ENCODE measurements at places on chromosomes 2 and 18.

DNA sequence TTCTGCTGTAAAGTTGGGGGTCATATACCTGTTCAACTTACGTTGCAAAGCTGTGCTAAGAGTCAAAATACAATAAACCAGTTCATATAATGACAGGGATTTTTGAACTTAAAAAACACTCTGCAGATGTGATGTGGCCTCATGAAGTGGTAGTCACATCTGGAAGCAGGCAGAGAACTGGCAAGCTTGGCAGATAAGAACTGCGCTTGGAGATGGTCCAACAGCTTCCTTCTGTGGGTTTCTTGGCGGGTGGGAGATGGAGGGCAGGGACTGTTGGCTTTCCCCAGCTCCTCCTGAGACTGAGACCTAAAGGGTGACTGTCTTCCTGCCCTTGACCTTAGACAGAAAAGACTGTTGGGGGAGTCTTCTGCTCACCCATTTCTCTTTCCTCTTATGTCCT lies 140.4 kb downstream of the CTIF start:
- DNase-seq: no peak

DNA sequence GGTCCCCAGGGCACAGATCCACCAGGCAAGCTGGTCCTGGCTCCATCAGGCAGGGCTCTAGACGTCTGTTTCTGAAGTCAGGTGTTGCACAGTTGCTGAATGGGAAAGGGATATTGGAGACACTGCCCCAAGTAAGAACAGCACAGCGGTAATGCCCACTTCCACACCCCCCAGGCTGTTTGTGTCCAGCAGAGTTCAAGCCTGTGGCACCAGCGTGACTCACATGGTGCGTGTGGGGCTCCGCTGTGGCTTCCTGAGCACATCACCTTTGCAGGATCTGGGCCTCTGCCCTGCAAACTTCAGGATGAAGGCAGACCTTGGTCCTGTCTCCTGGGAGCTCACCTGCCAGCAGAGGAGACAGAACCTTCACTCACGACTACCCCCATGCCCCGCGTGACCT lies 203.3 kb downstream of the TFCP2L1 start:
- DNase-seq: no peak

- DNase-seq: no peak
Measured at GRCh38 chr2:169073963-169074751, 4.8 kb downstream of the DHRS9 start.

GRCh38 chr2:169573974-169574299 lies 272 bp upstream of the FASTKD1 start:
- no peak for DNase-seq

DNA sequence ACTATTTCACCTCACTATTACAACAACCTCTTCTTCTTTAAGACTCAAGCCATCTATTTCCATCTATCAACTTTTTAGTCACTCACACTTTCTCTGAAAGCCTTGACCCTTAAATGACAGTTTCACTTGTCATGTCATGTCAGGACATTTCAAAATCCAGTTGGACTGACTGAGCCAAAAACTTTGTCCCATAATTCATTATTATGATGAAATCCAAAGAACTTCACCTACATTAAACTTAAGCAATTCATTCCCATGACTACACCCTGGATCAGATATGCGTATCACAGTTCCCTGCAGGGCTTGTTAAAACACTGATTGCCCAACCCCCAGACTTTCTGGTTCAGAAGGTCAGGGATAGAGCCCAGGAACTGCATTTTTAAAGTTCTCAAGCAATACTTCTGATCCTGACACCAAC lies 26.5 kb downstream of the LDAH start:
- no peak for DNase-seq

DNA sequence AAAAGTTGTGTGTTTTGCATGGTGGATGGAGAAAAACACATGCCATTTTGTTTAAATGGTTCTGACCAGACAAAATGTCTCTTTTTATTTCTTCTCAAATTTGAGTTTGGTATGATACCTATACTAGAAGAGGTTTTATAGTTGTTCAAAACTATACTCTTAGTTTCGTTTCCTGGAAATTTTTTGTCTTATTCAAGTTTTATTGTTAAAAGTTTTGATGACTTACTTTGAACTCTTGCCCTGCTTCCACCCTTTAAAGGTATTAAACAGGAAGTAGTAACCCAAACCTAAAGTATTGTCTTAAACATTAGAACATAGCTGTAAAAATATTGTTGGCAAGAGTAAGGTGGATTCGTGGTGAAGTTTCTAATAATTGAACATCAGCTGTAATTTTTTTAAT lies 98.2 kb downstream of the BABAM2 start:
- no peak for DNase-seq

DNA sequence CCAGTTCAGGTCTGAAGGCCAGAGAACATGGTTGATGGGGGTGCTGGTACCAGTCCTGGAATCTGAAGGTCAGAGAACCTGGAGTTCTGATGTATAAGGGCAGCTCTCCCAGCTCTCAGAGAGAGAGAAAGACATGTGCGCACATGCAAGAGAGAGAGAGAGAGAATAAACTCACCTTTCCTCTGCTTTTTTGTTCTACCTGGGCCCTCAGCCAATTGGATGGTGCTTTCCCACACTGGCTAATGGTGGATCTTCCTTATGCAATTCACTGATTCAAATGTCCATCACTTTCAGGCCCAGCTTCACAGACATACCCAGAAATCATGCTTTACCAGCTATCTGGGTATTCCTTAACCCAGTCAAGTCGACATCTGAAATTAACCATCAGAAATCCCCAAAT lies 377.7 kb upstream of the MEX3C start:
- DNase-seq: no peak

GRCh38 chr18:8177330-8178016 lies 431.8 kb upstream of the RAB12 start:
- no peak for DNase-seq

- no peak for DNase-seq
Measured at GRCh38 chr2:888906-889566, 61.6 kb upstream of the SNTG2 start.

DNA sequence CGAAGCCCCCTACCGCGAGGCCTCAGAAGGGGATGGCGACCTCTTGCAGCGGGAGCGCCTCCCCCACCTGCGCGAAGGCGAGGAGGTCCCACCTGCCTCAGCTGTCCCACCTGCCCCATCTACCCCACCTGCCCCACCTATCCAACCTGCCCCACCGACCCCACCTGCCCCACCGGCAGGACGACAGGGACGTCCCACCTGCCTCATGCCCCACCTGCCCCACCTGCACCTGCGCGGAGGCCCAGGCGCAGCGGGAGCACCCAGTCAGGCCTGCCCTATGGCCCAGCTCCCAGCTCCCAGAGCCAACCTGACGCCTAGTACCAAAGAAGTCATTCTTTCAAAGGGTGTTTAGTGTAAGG lies 489.1 kb upstream of the SMIM21 start:
- DNase-seq: no peak

GRCh38 chr18:76554547-76555222 lies 59.6 kb upstream of the ZNF516 start:
- DNase-seq: no peak

GRCh38 chr18:49997558-49997957 lies 184.2 kb upstream of the ACAA2 start:
- peak; percentile 14 for DNase-seq

DNA sequence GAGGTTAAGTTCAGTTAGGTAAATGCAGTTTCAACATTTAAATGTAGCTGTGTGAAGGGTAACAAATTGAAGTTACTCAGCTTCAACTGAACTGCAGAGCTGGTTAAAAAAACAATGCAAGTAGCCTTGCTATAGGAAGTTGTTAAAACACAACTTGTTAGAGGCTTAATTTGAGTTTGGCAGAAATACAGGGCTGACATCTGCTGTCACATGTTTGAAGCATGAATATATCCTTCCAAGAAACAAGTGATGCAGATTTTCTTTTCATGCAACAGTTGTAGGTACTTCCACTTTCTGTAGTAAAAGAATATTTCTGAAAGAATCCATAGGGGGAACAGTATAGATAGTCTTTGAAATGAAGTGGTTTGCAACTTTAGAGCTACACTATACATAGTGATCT lies 208.7 kb upstream of the RASGRP3 start:
- DNase-seq: no peak

DNA sequence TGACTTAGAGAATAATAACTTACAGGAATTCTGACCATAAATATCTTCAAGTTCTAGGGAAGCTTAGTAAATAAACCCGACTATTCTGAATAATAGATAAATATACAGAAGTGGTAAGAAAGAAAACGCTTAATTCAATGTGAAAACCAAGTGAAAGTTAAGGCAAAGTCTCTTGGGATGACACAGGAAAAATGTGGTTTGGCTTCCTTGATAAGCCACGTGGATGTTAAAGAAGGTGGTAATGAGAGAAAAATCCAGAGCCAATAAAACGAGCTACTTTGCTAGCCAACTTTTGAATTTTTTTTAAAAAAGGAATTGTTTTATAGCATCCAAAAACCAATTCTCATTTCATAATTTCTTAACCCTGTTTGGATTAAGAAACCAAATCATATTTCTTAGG lies 166.2 kb upstream of the VRK2 start:
- DNase-seq: no peak

DNA sequence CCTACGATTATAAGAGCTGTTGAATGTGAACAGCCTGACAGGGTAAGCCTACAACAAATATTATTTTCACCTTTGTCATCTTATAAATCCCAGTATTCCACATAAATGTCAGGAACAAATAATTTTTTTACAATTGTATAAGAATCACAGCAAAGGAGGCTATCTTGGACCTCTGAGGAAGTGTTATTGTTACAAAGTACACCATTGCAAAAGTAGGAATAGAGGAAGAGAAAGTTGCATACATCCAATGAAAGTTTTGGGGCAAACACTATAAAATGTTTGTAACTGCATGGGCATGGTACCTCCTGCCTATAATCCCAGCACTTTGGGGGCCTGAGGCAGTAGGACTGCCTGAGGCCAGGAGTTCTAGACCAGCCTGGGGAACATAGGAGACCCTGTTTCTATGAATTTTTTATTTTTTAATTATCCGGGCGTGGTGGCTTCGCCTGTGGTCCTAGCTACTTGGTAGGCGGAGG lies 715 bp upstream of the MEMO1 start:
- DNase-seq: no peak

DNA sequence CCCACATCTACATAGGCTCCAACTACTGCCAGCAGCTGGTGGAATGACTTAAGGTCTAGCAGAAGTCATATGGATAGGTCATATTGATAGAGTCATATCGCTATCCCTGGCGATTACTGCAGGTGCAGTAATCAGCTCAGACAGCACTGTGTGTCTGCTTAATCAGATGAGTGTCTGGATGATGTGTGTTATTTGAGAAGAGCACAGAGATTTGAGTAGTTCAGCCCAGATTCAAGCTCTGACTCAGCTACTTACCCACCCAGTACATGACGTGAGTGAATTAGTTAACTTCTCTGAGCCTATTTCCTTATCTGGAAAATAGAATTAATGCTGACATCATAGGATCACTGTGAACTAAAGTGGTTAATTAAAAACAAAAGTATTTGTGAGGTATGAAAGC lies 78.9 kb downstream of the EHD3 start:
- no peak for DNase-seq

GRCh38 chr2:54755641-54756326 lies 32.3 kb downstream of the EML6 start:
- no peak for DNase-seq

GRCh38 chr18:25497151-25497794 lies 145.3 kb upstream of the ZNF521 start:
- DNase-seq: no peak

DNA sequence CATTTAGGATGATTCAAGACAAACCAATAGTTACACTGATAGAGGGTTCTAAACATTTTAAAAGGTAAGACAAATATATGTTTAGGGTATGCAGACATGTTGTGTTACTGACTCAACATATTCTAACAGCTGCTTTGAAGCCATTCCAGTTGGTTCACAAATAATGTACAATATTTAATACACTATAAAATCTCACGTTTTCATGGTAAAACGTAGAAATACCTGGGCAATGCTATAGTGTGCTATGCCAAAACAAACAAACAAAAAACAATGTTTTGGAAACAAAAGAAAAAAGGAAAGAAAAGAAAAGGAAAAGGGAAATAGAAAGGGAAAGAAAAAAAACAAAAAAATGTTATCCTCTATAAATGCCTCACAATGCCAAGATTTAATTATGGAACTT lies 277.1 kb downstream of the TCF4 start:
- DNase-seq: no peak

GRCh38 chr2:183034806-183035205 lies 3.5 kb downstream of the NCKAP1 start:
- peak; percentile 32 for DNase-seq

GRCh38 chr2:149082735-149083134 lies 44.2 kb downstream of the LYPD6B start:
- DNase-seq: no peak

DNA sequence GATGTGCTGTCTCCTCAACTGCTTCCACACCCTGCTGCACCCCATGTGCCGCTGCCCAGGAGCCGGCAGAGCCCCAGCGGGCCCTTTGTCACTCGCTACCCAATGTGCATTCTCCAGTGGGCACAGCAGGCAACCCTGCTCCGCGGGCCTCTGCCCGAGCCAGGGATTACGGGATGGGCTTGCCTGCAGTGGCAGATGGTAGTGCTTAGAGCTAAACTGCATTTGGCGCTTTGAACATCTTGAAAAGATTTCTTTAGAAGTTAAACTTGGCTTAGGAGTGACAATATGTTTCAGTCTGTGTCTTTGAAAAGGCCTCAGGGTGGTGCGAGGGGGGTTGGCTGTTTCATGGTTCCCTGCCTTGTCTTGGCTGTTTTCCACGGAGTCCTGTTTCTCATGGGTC lies 84.0 kb upstream of the BOD1L2 start:
- no peak for DNase-seq

DNA sequence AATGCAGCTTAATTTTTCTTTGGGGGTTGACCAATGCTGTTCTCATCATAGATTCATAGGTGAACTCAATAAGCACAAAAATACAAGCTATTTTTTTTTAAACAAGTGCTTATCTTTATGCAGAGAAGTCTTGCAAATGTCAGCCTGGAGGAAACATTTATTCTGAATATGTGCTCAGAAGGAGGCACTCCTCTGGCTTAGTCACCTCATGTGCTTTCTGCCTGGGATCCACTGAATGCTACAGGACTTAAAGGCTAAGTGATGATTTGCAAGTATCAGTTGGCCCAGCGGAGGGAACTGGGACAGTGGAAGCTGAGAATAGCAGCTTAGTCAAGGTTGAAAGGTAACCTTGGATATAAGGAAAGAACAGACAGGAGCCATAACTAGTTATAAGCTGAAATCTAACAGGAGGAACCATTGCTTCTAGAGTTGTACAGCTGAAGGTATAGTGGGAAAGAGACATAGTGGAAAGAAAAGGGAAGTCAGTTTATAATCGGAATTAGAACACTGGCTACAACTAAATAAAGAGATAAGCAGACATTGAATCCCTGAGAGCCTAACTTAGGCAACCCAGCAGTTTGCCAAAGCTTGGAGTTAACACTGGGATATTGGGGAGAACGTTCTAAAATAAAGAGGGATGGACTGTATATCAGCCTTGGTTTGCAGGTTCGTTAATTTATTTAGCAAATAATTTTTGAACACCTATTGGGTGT lies 488.7 kb downstream of the SUCLG1 start:
- DNase-seq: no peak

- DNase-seq: no peak
Measured at GRCh38 chr2:125364192-125364983, 1291.6 kb upstream of the GYPC start.
